Smooth muscle cell of the umbilical artery (primary cell): ENCODE measurements at places on chromosomes 3 and 15. TPM values are rescaled to one million over a fixed set of nuclear protein-coding genes. Genes with fewer than 3 reads are reported as not detected.

Gene BFSP2
- not detected in 2 replicates for total RNA-seq

Gene PLAAT1
- total RNA-seq: 0.23 and 1.8 TPM in 2 replicates

Gene APPL1
- 37.4 and 54.1 TPM in 2 replicates for total RNA-seq

Gene SLC28A2
- not detected in 2 replicates for total RNA-seq

Gene CCDC13
- total RNA-seq: 0.14 and 0.59 TPM in 2 replicates

Gene PLSCR5
- not detected in 2 replicates for total RNA-seq

Gene ARRDC4
- total RNA-seq: 11.0 and 11.5 TPM in 2 replicates

Gene HGD
- 2.1 and 3.0 TPM in 2 replicates for total RNA-seq

Gene TLR9
- under 0.01 TPM in 1 of 2 replicates, not detected in the other for total RNA-seq

Gene FBXO40
- not detected in 2 replicates for total RNA-seq

Gene PRSS50
- total RNA-seq: not detected in 2 replicates

Gene CAMP
- total RNA-seq: not detected in 2 replicates

Gene GYG1
- 38.3 and 39.7 TPM in 2 replicates for total RNA-seq

Gene APH1B
- 11.0 and 16.0 TPM in 2 replicates for total RNA-seq

Gene GOLGA8G
- total RNA-seq: under 0.01 TPM in 1 of 2 replicates, not detected in the other

Gene SLC35G2
- total RNA-seq: 4.5 and 9.0 TPM in 2 replicates

Gene ETV5
- total RNA-seq: 37.7 and 58.2 TPM in 2 replicates

Gene MTFMT
- total RNA-seq: 17.2 and 21.0 TPM in 2 replicates

Gene TGM4
- not detected in 2 replicates for total RNA-seq

Gene CPN2
- total RNA-seq: not detected in 2 replicates

Gene LINGO1
- not detected in 2 replicates for total RNA-seq

Gene C2CD4A
- not detected in 2 replicates for total RNA-seq

Gene STRA6
- total RNA-seq: 30.3 and 47.2 TPM in 2 replicates

Gene NR1I2
- total RNA-seq: 0.14 TPM in 1 of 2 replicates, not detected in the other

Gene ZNF80
- not detected in 2 replicates for total RNA-seq

Gene EFCC1
- not detected in 2 replicates for total RNA-seq

Gene SI
- not detected in 2 replicates for total RNA-seq

Gene ARHGAP31
- 8.6 and 16.0 TPM in 2 replicates for total RNA-seq

Gene RTP3
- total RNA-seq: not detected in 2 replicates

Gene SLC6A11
- total RNA-seq: not detected in 2 replicates

Gene LYSMD2
- 7.4 and 9.6 TPM in 2 replicates for total RNA-seq

Gene CPLX3
- not detected in 2 replicates for total RNA-seq

Gene PLA2G4D
- total RNA-seq: not detected in 2 replicates

Gene LARP6
- total RNA-seq: 77.5 and 104 TPM in 2 replicates

Gene CACNA2D2
- 0.05 TPM in 1 of 2 replicates, not detected in the other for total RNA-seq

Gene SLC24A5
- not detected in 2 replicates for total RNA-seq

Gene HES1
- 3.7 and 3.9 TPM in 2 replicates for total RNA-seq

Gene RBP2
- not detected in 2 replicates for total RNA-seq

Gene PRKCI
- 82.5 and 98.0 TPM in 2 replicates for total RNA-seq

Gene CYP8B1
- not detected in 2 replicates for total RNA-seq

Gene EPHB1
- 1.8 and 8.9 TPM in 2 replicates for total RNA-seq

Gene TIMP4
- 1.8 and 2.1 TPM in 2 replicates for total RNA-seq

Gene CXCR6
- not detected in 2 replicates for total RNA-seq

Gene COPG1
- 412 and 487 TPM in 2 replicates for total RNA-seq

Gene RFTN1
- 53.4 and 76.3 TPM in 2 replicates for total RNA-seq

Gene DUOX1
- not detected in 2 replicates for total RNA-seq

Gene OGG1
- 14.0 and 14.4 TPM in 2 replicates for total RNA-seq

Gene GABRB3
- total RNA-seq: 0.65 and 1.5 TPM in 2 replicates

Gene CCR9
- not detected in 2 replicates for total RNA-seq
